ENCODE measurements at places on chromosomes 3 and 15.

DNA sequence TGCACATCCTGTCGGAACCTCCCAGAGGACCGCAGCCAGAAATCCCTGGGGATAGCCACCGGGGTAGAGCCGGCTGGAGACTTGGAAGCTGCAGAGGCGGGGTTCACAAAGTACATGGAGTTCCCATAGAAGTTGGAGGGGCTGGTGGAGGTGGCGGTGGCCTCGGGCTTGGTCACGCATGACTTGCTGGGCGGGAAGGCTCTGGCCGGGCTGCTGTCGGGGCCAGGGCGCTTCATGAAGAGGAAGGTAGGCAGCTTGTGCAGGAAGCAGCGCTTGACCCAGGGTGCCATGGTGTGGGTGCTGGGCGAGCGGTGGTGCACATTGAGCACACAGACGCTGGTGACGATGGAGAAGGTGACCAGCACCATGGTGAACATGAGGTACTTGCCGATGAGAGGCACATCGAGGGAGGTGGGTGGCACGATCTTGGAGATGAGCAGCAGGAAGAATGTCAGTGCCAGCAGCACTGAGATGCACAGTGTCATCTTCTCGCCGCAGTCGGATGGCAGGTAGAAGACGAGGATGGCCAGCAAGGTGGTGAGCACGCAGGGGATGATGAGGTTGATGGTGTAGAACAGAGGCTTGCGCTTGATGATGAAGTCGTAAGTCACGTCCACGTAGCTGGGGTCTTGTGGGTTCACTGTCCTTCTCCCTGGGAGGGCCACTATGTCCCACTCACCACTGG, 8.4 kb upstream of the CHRNA3 start:
- no peak for DNase-seq

GRCh38 chr15:38748710-38749109, 184.1 kb upstream of the RASGRP1 start:
- DNase-seq: no peak

DNA sequence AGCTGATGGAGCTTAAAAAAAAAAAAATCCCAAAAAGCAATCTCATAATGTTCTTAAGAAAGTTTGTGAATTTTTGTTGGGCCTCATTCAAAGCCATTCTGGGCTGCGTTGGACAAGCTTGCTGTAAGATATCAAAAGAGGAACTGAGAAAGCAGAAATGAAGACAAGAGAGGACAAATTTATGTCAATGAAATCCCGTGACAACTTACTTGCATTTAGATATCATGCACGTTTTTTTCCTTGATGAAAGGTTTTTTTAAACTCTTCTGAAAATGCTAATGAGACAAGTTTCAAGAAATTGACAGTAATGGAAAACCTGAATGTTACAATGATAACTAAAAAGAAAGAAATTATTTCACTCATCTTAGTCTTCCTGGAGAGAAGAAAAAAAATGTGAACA, 662.9 kb downstream of the SQOR start:
- DNase-seq: no peak

DNA sequence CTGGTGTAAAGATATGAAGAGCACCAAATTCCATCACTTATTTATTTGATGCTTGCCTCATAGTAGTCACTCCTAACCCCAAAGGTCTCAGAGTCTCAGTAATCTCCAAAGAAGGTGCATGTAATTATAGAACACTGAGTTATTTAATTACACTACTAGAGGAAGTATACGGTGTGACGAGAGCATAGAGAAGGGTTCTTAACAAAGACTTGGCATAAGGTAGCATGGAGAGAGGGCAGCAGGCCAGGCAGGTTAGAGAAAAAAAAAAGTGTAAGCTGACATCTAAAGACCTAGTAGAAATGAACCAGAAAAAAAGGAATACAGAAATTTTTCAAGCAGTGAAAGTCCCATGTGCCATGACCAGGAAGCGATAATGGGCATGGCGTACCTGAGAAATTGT, 213.3 kb upstream of the TGFBR2 start:
- DNase-seq: no peak

DNA sequence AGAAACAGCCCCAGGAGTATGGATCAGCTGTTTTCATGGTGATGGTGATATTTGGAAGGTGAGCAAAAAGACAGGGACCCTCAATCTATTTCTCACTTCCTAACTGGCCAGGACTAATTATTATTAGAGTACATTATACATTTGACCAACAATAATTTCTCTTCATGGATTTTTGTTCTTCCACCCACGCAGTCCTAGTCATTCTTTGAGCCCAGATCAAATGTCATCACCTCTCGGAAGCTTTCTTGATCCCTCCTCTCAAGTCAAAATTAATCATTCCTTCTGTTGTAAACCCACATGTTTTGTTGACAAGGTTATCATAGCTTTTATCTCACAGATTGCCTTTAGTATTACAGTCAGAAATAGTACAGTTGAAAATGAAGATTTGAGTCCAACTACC, 29.2 kb upstream of the PRICKLE2 start:
- DNase-seq: no peak

GRCh38 chr15:44550256-44550655, 13.3 kb downstream of the EIF3J start:
- DNase-seq: no peak

DNA sequence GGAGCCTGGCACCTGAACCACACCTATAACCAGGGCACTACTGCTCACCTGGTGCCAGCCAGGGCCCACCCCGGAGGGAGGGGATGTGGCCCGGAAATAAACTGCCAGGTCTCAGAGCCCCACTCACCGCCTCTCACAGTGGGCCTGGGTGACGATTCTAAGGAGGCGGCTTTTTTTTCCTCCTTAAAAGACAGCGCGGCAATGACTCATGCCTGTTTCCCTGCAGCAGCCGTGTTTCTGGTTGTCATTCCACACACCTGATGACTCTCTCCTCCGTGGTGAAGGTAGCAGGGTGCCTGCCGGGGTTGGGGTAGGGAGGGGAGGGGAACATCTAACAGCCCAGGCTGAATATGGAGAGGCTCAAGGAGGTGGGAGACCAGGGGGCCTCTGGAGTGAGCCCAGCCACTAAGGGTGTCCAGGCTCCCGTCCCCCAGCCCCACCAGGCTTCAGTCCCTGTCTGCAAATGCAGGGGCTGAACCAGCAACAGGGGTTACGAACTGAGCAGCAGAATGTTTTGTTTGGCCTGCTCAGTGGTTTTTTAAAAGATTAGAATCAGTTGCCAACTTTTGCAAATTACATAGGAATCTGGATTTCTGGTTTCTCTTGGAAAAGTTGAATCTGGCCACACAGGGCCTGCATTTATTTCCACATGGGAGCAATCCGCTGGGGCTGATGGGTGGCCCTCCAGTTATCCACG, 127.3 kb upstream of the LINGO1 start:
- no peak for DNase-seq

DNA sequence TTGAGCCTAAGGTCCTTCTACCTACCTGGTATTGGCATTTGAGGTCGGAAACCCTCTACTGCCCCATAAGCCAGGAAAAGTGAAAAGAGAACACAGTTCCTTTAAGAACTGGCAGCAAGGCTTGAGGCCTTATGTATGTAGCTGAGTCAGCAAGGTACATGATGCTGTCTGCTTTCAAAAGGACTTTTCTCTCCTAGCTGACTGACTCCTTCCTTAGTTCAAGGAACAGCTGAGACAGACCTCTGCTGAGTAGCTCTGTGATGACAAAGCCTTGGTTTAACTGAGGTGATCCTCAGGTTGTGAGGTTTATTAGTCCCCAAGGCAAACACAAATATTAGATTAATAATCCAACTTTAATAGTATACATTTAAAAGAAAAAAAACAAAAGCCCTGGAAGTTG, 45.8 kb downstream of the ADPGK start:
- no peak for DNase-seq

GRCh38 chr3:16191591-16191990, 17.1 kb downstream of the GALNT15 start:
- no peak for DNase-seq

- no peak for DNase-seq
Measured at GRCh38 chr3:140234256-140234655, 299.3 kb downstream of the CLSTN2 start.

DNA sequence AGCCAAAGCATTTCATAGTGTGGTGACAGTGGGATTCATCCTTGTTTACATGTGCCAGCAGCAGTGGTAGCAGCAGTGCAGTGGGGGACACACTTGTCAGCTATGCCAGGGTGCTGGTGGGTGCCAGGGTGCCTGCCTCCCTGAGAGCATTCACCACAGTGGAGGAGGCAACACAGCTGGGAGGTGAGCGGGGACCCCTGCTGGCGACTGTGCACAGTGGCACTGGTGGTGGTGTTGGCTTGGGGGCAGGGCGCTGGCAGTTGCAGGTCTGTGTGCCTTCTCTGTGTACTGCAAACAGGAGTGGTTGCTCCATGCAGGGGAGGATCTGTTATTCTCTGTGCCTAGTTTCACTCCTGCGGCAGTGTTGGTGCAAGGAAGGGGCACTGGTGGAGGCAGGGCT, 41.2 kb downstream of the CEP63 start:
- DNase-seq: peak; percentile 2

DNA sequence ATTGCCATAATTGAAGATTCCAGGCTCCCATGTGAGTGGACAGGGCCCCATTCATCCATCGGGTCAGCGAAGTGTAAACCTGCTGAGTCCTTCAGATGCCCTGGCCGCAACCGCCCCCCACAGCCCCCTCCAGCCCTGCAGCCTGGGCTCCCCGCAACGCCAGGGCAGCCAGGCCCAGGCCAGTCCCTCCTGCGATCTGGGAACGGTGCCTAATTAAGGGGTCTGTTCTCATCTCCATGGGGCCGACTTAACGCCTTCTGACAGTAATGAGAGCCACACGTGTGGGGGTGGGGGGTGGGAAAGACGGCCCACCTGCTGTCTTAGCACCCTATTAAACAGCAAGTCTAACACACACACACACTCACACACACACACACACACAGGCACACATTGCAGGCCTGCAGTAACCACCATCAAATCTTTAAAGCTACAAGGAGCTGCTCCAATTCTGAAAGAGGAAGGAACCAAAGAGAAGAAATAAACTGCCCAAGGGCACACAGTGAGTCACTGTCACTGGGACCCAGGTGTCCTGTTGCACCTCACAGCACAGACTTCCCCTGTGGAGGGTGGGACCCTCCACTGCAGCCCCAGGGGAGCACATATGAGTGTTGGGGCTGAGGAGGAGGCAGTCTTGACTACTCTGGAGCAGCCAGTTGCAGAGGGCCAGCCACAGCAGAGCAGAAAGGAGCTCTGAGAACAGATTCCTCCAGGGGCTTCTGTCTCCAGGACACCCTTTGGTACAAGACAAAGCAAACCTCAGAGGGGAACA, 31.8 kb upstream of the HES1 start:
- DNase-seq: no peak

GRCh38 chr3:108223928-108224327, 1.7 kb upstream of the IFT57 start:
- DNase-seq: no peak

DNA sequence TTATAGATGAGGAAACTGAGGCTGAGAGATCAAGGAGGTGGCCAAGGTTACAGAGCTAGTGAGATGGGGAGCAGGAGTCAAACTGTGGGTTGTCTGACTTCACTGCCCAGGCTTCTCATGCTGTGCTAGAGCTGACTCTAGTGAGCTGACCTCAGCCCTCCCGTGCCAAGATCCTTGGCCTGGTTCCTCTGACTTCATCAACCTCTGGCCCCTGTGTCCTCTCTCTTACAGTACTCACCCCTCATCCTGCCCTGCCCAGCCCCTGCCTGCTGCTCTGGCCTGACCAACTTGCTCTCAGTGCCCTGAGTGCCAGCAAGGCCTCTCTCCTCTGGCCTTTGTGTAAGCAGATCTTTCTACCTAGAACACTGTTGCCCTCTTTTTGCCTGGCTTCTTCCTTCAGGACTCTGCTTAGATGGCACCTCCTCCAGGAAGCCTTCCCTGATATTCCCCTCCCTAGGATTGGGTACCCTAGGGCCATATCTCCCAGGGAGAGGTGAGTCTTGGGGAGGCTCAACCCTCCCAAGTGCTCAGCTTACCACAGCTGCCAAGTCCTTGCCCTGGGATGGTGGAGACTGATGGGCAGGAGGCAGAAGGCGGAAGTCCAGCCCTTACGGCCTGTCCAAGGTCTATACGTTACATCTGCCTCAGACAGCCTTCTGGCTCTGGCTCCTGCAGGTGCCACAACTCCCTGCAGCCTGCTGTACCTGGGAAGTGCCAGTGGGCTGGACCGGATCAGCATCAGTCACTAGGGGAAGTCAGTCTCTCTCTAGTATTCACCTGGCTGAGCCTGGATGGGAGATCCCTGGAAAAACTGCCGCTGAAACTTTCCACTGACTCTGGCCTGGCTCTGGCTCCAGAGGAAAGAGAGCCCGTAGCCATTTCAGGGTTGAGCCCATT, 36.3 kb upstream of the FAM107A start:
- DNase-seq: no peak

DNA sequence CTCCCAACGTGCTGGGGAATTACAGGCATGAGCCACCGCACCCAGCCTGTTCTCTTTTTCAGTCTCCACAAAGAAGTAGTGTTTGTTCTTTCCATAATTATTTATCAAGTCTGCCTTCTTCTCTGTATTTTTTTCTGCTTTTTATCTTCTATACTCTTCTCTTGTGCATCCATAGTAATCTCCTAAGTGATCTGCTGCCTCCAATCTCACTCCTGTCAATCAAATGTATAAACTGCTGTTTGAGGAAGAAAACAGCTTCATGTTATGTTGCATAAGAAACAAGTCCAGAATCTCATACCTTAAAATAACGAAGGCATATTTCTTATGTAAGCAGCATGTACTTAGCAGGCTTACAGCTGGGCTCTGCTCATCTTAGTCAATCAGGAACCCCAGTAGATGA, 801.6 kb upstream of the NR2F2 start:
- DNase-seq: no peak

- DNase-seq: no peak
Measured at GRCh38 chr15:31344823-31345605, 18.4 kb downstream of the KLF13 start.

DNA sequence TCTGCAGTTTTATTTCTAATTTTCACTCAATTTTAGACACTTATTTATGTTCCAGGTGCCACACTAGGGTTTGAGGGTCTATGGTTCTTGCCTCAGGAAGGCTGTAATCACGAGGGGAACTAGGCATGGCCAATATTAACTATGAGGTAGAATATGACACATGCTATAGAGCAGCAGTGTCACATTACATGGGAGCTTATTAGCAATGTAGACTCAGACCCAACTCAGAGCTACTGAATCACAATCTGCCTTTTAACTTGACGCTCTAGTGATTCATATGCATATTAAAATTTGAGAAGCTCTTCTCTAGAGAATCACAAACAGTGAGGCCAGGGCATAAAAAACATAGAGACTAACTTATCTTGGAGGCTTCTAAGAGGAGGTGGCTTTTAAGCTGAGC, 32.8 kb upstream of the MRPL3 start:
- DNase-seq: no peak

DNA sequence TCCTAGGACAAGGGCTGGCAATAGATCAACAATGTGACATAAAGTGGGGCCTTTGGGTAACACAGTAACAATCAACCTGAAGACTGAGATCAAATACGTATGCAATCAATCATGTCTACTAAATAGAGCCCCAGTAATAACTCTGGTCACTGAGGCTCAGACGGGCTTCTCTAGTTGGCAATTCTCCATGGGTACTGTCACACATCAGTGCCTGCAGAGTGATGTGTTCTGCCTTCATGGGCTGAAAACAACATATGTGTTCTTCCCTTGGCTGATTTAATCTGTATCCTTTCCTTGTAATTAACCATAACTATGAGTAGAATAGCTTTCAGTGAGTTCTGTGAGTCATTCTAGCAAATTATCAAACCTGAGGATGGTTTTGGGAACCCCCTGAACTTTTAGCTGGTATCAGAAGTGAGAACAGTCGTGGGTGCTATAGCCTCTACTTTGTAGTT, 113.6 kb downstream of the TMCO5A start:
- DNase-seq: no peak

- no peak for DNase-seq
Measured at GRCh38 chr3:132898141-132898540, 140.1 kb upstream of the TMEM108 start.

Data from stimulated activated CD4-positive, alpha-beta T cell treated with anti-CD3 and anti-CD28 coated beads, Interleukin-4, amount 100 ng/mL, for 48 hours (primary cell).